Activated B cell treated with CpG ODN at 0.5 μM for 24 hours (primary cell): ENCODE measurements at places on chromosomes 7 and 10.

DNA sequence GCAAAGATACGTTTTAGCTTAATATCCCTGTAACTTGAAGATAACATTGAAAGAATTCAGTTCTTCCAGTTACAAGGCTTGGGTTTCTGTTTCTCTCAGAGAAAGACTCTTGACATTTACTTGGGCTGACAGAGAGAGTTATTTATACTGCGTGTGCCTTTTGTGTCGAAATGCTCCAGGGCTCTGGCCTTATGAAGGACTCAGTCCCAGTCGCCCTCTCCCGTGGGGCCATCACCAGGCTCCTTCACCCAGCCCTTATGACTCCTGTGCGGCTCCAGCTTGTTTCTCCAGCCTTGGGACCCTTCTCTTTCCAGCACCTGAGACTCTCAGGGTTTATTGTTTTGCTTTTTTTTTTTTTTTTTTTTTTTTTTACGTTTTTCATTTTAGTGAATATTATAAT, 242.3 kb upstream of the DKK1 start:
- DNase-seq = no peak

DNA sequence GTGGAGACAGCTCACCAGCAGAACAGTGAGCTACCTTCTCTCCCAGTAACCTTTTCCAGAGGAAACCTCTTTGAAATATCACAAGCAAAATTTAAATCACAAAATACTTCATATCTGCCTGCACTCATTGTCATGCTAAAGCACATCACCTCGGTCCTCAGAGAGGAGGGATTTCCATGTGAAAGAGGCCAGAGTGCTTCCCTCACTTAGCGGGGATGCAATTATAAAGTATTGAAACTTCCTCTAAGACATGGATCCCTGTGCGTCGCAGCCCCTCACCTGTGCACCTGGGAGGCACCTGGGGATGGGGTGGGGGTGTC, 457.9 kb downstream of the DNAJB6 start:
- no peak for DNase-seq

GRCh38 chr7:29606287-29606721, 42.7 kb downstream of the PRR15 start:
- DNase-seq = no peak

- DNase-seq = no peak
These were observed 42.0 kb upstream of the RHOBTB1 start for GRCh38 chr10:60985951-60986350.

- DNase-seq = no peak
These were observed 847 bp downstream of the GARS1 start for GRCh38 chr7:30595436-30596013.

- DNase-seq = no peak
These were observed 1.2 kb downstream of the SLC4A2 start for GRCh38 chr7:151060416-151061212.

DNA sequence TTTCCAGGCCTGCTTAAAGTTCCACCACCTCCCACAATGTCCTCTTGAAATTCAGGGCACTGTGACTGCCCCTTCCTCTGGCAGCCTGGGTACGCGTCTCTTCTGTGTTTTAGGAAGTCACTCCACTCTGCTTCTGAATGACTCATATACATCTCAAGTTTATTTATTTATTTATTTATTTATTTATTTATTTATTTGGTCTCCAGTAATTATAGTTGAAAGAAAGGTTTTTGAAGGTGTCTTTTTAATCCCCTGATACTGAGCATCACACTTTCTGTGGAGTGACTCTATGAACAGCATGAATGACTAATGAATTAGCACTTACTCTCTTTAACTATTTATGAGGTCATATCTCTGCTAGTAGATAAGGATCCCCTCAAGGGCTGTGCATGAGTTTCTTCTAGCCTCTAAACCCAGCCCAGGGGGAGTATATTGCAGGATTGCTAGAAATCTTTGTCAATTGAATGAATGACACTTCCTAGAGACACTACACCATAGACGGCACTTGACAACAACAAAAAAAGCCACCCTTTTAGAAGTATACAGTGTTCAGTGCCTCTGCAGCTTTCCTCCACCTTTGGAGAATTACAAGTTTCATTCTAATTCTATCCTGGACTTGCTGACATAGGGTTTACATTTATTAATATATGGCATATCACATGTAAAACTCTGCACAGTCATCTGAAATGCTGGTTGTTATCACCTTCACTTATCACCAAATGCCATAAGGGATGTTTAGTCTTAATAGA, 2.1 kb downstream of the MACC1 start:
- DNase-seq = no peak

DNA sequence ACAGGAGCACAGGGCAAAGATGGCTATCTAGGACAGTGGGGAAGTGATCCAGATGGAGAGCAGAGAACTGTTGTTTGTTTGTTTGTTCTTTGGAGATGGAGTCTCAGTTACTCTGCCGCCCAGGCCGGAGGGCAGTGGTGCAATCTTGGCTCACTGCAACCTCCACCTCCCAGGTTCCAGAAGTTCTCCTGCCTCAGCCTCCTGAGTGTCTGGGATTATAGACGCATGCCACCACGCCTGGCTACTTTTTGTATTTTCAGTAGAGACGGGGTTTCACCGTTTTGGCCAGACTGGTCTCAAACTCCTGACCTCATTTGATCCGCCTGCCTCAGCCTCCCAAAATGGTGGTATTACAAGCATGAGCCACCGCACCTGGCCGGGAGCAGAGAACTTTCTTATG, 20.9 kb downstream of the METTL2B start:
- DNase-seq = no peak

- DNase-seq = no peak
These were observed 2.5 kb downstream of the DYNC2I1 start for GRCh38 chr7:158858592-158859503.

DNA sequence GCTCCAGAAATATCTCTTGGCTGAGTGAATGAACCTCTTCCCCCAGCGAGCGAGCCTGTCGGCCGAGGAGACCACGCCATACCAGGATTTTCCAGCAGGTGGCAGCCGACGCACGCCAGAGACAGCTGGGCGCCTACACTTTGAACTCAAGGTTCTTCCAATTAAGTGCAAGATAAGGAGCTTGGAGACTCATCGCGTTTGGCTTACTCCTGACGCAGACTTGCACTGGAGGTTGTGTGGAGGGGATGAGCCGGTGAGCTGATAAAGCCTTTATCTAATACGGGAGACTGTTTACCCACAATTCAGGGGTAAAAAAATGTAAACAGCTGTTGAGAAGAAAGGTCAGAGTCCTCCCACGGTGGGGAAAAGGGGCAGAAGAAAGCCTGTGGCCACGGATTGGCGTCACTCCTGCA, 45.9 kb upstream of the EMX2 start:
- DNase-seq = peak; percentile 58

GRCh38 chr10:23702977-23703414, 264.1 kb downstream of the OTUD1 start:
- no peak for DNase-seq

DNA sequence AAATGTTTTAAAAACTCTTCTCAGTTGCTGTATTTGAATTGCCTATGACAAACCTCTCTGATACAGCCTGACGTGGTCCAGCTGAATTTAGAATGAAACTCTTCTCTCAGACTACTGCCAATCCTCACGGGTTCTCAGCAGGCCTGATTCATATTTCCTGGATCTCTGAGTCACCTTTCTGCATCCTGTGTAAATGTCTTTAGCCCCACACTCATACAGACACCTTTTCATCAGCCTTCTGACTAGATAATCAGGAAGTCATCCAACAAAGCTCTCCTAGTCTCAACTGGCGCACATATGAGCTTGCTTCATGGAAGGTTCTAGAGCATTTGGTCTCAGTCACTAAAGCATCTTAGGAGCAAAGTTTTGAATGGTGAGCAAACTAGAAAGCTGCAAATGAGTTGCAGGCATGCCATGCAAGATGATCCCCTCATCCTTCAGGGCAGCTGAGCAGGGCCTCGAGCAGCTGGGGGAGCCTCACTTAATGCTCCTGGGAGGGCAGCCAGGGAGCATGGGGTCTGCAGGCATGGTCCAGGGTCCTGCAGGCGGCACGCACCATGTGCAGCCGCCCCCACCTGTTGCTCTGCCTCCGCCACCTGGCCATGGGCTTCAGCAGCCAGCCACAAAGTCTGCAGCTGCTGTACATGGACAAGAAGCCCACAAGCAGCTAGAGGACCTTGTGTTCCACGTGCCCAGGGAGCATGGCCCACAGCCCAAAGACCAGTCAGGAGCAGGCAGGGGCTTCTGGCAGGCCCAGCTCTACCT, 182.8 kb downstream of the ARHGAP12 start:
- no peak for DNase-seq

- DNase-seq = no peak
These were observed 53.6 kb upstream of the WNT16 start for GRCh38 chr7:121275204-121275603.

GRCh38 chr7:155848691-155849669, 36.7 kb upstream of the SHH start:
- DNase-seq = no peak

GRCh38 chr10:13327534-13327933, 20.6 kb downstream of the SEPHS1 start:
- DNase-seq = no peak

DNA sequence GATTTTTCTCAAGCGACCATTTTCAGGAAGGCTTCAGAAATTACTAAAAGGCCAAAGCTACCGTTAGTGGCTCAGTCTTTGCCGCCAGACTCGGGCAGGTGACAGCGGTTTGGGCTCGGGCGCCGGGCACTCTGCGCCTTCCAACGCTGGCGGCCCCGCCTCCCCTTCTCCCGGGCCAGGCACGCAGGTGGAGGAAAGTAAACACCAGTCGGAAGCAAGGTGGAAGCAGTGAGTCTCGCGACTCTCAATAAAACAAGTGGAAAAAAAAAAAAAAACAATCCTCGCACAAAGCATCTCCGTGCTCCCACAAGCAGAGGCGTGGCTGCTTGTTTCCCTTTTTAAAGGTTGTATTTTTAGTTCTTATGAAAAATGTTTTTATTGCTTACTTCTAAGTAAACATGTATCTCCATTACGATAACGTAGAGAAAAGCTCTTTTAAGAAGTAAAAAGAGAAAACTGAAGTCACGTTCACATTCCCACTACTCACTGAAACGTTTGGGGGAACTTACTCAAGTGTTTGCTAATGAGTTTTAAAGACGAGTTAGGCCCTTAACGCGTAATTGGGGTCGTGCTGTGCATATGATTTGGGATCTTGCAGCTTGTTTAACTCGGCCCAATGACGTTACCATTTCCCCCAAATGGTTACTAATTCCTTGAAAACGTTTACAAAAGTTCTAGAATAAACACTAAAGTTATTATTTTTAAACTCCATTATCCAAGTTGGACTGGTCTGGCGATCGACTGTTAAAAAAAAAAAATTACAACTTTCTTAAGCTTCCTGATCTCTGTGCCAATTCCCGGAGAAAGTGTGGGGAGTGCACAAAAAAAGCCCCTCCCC, 864 bp downstream of the CDCA7L start:
- DNase-seq = peak; percentile 39

- DNase-seq = no peak
These were observed 406 bp downstream of the CBLL1 start for GRCh38 chr7:107744345-107744750.

GRCh38 chr7:100824499-100825214, 2.7 kb downstream of the EPHB4 start:
- no peak for DNase-seq

- no peak for DNase-seq
These were observed 336.2 kb downstream of the LHFPL3 start for GRCh38 chr7:104664648-104665047.

DNA sequence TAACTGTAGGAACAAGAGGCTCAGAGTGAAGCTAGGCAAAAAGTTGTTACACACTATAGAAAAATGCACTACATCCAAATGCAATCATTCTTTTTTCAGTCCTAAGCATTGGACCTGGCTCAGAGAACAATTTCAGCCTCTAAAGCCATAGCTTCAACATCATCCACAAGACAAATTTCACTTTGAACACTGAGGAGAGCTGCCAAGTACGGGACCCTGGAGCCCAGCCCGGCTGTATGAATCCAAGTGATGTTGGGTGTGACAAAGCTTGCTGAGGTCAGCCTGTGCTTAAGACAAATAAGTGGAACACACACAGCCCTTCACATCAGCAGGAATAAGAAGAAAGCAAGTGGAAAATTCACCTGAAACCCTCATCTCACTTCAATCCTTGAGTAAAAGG, 233.1 kb upstream of the PFKP start:
- DNase-seq = no peak

GRCh38 chr7:124724507-124725192, 40.9 kb downstream of the GPR37 start:
- DNase-seq = no peak

DNA sequence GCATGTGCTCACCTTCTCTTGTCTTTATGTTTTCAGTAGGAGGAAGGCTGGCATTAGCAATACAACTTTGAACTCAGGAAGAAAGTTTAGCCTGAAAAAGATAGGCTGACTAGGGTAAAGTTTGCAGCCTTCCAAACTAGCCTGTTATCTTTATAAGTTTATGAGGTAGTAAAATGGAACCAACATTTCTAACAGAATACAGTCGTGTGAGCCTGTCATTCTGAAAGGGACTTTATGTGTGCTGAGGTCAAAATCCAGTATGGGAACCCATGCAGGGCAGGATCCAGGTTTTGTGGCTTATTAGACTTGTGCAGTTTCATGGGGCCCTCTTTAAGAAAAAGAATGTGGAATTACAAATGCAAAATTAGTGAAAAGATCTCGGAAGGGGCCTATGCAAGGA, 201.0 kb upstream of the PRPS1L1 start:
- no peak for DNase-seq

DNA sequence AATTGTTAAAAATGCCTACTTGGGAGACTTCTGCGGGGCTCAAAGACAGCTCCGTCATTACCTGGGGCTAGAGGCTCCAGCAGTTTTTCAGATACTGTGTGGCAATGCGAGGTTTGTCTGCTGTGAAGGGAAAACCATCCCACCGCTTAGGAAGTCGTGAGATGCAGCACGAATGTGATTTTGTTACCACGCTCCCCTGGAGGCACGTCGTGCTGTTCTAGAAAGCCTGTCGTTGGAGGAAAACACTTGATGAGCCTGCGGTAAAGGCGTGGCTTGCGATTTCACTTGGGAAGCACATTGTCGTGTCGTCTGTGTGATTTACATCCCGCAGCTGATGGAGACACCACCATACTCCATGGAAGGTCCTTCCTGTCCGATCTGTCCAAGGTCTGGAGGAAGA, 39.3 kb downstream of the CAMK1D start:
- DNase-seq = no peak

GRCh38 chr7:74027683-74028320, at the start of gene ELN:
Gene ELN (plus strand): TSS chr7:74028173. CDS start chr7:74028188, 15 bp downstream.
- no peak for DNase-seq

GRCh38 chr7:83130623-83131545, 31.8 kb downstream of the PCLO start:
- DNase-seq = no peak

GRCh38 chr7:124801330-124801895, 35.8 kb upstream of the GPR37 start:
- DNase-seq = no peak
